Hematopoietic multipotent progenitor cell treated with erythropoietin and hydrocortisone succinate and interleukin-3 and kit ligand, for 6 days (in vitro differentiated cells): ENCODE measurements at places on chromosomes 2 and 18.
A peak's percentile ranks its signal among the peaks of the same experiment; 100 is the strongest.

- no peak for DNase-seq
Observed at GRCh38 chr18:69267895-69268294, 132.8 kb upstream of the DOK6 start.

DNA sequence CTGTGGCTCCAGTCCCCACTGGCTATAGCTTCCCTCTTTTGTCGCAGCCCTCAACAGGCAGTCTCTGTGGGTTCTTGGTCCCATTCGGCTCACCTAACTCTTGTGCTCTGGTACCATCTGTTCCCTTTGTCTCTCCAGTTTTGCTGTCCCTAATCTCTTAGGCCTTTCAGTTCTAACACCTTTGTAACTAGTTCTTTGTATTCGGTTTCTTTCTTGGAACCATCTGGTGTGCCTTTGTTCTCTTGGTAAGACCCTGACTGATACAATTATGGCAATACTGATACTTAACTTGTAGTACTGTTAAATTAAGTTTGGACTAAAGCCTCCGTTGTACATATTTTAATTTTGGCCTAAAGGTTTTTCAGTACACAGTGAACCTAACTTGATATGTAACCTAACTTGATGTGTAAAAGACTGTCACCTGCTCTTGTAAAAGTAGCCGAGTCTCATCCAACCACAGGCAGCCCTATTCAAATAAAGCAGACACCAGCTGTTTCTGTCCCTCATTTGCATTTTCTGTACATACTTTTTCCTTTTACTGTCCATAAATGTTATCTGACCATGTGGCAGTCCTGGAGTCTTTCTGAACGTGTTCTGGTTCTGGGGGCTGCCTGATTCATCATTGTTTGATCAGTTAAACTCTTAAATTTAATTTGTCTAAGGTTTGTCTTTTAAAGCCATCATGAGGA, 4.8 kb upstream of the MRPL44 start:
- DNase-seq, result no peak

- no peak for DNase-seq
Observed at GRCh38 chr2:42342061-42342794, 18.8 kb downstream of the COX7A2L start.

- no peak for DNase-seq
Observed at GRCh38 chr2:120486441-120486840, 140.5 kb downstream of the INHBB start.

DNA sequence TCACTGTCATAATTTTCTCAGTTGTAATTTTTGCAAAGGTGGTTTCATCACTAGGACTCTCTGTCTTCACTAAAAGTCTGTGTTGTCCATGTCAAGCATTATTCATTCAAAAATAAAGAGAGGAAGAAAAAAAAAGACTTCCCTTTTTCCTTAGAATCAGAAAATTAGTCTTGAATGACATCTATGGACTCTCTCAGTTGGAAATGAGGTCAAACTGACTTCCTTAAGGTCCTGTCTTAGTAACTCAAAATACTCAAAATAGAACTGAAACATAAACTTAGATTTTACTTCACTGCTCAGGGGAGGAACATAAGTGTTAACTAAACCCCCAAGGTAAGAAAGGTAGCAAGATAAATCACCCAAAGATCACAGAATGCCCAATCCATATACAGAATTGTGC, 2.2 kb upstream of the ZNF407 start:
- DNase-seq, result no peak

DNA sequence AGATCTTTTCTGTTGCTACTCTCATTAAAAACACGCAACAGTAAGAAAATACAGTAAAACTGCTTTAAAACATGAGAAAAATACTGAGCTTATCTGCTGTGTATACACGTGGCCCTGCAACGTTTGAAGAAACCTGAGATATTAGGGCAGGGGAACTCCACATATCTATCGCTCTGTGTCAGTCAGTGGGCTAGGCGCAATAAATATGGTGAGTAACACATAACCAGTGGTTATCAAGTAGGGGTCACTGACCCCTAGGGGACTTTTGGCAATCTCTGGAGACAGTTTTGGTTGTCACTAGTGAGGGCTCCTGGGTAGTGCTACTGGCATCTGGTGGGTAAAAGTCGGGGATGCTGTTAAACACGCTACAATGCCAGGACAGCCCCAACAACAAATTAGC, 14.9 kb downstream of the STAT1 start:
- no peak for DNase-seq

- no peak for DNase-seq
Observed at GRCh38 chr18:3333056-3333720, 71.3 kb downstream of the MYL12B start.

DNA sequence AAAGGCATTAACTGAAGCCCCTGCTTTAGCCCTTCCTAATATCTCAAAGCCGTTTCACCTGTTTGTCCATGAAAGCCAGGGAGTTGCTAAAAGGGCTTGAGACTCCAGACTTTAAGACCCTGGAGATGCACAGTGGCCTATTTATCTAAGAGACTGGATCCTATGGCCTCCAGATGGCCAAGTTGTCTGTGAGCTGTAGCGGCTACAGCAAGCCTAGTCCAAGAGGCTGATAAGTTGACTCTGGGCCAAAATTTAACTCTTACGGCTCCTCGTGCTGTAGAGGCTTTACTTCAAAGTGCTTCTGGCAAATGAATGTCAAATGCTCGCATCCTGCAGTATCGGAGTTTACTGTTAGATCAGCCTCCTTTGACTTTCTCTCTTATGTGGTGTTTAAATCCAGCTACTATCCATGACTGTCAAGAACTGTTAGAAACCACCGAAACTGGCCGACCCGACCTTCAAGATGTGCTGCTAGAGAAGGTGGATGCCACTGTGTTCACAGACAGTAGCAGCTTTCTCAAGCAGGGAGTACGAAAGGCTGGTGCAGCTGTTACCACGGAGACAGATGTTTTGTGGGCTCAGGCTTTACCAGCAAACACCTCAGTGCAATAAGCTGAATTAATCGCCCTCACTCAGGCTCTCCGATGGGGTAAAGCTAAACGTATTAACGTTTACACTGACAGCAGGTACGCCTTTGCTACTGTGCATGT, 336.7 kb upstream of the CNTNAP5 start:
- no peak for DNase-seq

DNA sequence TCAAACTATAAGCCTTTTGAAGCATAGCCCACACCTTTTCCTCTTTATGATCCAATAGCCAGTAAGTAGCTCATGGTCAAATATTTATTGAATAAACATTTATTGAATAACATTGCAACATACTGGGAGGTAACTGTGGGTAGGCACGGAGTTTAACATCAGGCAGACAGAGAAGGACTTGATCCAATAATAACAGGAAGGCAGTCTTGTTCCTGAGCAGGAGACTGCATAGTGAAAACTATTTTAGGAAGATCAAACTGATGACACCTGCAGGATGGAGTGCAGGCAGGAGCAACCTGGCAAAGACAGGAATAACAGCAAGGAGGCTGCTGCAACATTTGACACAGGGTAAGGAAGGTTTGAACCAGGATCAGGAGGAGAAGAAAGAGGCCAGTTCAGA, 3.1 kb upstream of the DCTN1 start:
- DNase-seq, result no peak

DNA sequence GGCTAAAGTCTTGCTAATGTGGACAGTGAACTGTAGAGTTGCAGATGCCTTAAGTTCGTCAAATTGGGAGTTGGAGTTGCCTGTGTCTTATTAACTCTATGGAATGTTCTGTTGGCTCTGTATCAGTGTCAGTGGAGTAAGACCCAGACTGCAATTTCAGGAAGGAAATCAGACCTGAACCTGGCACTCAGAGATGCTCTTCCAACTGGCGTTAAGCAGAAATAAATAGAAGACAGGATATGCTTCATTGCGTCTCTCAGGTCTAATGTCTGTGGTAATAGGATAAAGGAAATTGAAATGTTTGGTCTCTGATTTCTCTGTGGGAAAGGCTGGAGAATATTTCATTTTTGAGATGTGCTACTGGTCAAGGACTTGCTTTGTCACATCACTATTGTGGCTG, 846.7 kb upstream of the ID2 start:
- DNase-seq, result no peak

- DNase-seq, result peak; percentile 14
Observed at GRCh38 chr2:196565106-196565765, 74.3 kb upstream of the CCDC150 start.

DNA sequence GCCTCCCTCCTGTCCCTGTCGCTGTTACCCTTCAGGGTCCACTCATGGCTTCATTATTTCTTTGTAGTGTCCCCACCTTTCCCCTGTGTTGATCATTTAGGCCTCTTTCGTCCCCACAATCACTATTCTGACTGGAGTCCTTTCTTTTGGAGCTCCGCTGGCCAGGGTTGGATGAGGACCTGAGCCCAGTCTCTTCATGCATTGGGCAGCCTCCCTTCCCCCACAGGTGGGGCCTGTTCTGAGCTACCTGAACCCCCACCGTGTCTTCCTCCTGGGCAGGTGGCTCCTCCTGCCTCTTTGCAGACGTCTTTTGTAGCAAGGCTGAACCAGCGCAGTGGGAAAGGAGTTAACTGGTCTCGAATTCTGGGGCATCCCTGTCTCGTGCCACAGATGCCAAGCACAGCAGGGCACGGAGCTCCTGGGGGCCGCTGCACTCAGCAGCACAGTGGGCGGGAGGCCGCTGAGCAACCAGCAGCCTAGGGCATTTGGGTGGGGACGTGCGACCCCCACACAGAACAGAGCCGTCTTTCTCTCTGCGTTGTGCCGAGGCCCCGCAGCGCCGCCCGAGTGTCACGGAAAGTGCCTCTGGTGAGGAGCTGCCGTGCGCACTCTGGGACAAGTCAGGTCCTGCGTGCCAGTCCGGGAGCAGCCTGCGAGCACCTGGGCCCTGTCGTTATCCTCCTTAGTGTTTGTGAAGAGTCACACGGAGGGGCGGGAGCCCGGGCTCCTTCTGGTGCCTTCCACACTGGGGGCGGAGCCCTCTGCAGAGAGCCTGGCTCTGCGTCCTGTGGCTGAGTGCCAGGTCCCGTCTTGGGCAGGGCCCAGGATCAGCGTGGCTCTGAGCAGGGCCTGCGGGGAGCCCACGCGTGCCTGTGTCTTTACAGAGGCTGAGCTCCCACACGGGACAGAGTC, 130.1 kb downstream of the NFATC1 start:
- DNase-seq, result peak; percentile 91

GRCh38 chr18:9289698-9290097, 44.9 kb upstream of the TWSG1 start:
- no peak for DNase-seq

DNA sequence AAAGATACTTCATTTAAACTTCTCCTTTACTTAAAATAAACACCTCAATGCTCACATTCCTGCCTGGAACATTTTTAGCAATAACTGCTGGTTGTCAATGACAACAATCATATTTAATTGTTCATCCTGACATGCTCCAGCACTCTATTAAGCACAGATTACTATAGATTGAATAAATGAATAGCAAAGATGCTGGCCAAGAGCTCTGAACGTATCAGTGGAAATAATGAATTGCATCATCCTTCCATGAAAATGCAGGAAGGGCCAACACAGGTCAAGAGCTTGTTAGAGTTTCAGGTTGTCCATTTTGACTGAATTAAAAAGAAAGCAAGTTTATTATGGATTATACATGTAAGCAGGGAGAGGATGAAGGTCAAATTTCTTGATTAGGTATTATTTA, 994.0 kb downstream of the TSN start:
- DNase-seq, result no peak

GRCh38 chr18:4858379-4859127, 338.5 kb downstream of the AKAIN1 start:
- no peak for DNase-seq

GRCh38 chr2:173134703-173135102, 59.1 kb downstream of the MAP3K20 start:
- DNase-seq, result peak; percentile 57

DNA sequence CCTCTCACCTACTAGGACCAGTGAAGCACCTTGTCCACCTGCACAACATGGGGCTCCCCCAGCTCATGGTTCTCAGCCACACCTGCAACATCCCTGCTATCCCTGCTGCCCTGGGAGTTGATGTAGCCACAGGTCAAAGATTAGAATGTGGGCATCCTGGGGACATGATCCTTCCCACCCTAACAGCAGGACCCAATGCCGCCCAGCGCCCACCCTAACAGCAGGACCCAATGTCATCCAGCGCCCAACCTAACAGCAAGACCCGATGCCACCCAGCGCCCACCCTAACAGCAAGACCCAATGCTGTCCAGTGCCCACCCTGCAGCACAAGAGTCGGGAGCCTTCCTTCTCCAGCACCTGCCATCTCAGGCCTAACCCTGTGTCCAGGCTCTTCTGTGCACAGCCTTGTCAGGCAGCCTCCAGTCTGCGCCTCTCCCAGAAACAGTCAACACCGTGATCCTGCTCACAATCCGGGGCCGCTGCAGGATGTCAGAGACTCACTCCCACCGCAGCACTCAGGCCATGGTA, 237.3 kb upstream of the SALL3 start:
- DNase-seq, result no peak

- no peak for DNase-seq
Observed at GRCh38 chr18:36352384-36352783, 54.9 kb downstream of the FHOD3 start.

- no peak for DNase-seq
Observed at GRCh38 chr2:54675738-54676137, 47.7 kb upstream of the EML6 start.

GRCh38 chr2:25371253-25372241, 29.8 kb upstream of the DNMT3A start:
- DNase-seq, result no peak

- no peak for DNase-seq
Observed at GRCh38 chr2:45943219-45944044, 292.0 kb downstream of the PRKCE start.

DNA sequence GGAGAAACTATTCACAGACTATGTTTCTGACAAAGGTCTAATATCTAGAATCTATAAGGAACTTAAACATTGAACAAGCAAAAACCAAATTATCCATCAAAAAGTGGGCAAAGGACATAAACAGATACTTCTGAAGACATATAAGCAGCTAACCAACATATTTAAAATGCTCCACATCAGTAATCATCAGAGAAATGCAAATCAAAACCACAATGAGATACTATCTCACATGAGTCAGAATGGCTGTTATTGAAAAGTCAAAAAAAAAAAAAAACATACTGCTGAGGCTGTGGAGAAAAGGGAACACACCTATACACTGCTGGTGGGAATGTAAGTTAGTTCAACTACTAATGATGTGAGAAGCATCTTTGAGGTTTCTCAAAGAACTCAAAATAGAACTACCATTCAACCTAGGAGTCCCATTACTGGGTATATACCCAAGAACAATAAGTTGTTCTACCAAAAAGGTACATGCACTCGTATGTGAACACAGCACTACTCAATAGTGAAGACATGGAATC, 220.4 kb upstream of the TFPI start:
- DNase-seq, result no peak

GRCh38 chr2:129654331-129654730, 325.1 kb upstream of the RAB6C start:
- no peak for DNase-seq

GRCh38 chr18:68847219-68847837, 49.4 kb downstream of the CCDC102B start:
- DNase-seq, result peak; percentile 49

GRCh38 chr2:170932948-170933347, 3.9 kb downstream of the GORASP2 start:
- DNase-seq, result no peak

DNA sequence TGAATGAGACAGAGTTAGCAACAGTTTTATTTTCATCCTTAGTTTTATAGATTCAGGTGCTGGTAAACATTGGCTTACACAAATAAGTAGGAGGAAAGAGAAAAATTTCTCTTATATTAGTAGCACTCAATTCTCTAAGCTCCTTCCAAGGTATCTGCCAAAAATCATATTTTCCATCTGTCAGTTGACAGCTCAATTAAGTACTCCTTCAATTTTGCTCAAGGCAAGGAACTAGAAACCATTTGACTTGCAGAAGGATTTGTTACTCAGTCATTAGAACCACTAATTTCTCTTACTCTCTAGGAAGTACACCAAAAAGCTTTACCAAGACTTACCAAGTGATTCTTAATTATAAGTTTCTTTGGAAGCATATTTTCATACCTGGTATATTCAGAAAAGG, 101.4 kb upstream of the ATP8B1 start:
- no peak for DNase-seq
